ENCODE measurements at places on chromosomes 3 and 15.

DNA sequence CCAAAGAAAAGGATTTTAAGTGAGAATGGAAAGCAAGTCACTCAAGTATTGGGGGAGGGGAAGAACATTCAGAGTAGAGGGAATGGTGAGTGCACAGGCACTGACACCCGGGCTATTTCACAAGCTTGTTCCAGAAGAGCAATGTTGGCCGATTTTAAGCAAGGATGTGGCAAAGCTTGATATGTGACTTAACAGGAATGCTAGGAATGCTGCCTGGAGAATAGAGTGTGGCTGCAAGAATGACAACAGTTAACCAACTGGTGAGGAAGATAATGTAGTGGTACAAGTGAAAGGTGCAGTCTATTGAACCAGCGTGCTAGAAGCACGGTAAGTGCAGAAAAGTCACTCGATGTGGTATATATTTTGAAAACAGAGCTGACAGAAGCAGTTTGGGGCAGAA, 6.2 kb upstream of the CCDC80 start:
- no peak for DNase-seq

DNA sequence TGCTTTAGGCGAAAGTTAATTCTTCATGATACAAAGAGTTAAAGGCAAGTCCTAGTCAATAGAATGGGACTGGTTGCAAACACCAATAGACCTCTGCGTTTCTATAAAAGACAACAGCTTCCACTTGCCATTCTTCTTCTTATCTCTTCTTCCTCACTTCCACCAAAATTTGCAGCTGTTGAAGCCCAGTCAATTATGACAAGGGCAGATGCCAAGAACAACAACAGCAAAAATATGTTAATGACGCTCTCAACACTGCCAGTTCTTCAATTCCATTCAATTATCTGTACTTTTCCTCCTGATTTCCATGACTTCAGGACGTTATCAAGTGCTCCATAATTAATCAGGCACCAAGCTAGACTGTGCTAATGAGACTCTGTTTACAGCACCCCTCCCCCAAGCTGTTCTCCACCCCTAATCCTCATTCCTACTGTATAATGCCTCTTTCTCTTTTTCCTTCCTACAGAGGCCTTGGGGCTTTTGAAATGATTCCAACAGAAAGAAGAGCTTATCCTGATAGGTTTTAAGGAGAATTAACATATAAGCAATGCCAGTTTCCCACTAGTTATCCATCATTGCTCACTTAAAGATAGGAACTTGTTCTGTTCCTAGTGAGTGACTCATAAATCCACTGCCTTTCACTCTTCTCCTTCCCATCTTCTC, 1160.5 kb downstream of the IGSF11 start:
- DNase-seq: no peak

DNA sequence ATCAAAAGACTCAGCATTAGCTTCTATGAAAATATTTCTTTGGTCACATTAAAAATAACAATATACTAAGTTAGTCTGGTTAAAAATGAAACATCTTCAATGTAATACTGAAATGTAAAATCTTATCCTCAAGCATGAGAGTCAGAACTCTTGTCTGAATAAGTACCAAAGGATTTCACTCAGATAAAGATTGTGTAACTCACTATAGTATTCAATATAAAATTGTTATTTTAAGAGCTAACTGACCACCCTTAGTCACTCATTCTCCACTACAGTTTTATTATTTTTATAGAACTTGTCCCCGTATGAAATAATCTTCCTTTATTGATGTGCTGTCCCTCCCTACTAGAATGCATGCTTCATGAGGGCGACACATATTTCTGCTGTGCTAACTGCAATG, 426.3 kb downstream of the MECOM start:
- no peak for DNase-seq

- DNase-seq: no peak
Measured at GRCh38 chr3:195892105-195893043, 16.0 kb downstream of the TNK2 start.

DNA sequence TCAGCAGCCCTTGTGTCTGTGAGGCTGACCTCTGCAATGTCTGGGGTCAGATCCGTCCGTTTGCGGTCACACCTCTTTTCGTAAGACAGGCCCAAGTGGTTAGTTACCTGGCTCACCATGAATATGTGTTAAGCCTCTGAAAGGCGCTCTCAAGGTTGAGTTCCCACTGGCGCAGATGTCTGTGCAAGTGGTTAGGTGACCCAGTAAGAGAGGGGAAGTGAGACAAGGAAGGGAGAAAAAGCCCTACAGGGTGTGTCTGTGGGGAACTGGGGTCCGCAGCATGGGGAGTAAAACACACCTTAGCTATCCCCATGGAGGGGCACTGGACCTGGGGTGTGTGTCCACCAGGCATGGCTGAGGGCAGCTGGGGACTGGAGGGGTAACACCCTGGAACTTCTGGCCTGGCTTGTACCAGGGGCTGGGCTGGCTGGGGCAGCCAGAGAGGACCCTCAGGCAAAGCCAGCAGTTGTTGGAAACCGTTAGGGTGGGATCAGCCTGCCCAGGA, 391.6 kb upstream of the PROK2 start:
- DNase-seq: no peak

GRCh38 chr15:41011055-41011815, 58.0 kb downstream of the CHAC1 start:
- DNase-seq: no peak

DNA sequence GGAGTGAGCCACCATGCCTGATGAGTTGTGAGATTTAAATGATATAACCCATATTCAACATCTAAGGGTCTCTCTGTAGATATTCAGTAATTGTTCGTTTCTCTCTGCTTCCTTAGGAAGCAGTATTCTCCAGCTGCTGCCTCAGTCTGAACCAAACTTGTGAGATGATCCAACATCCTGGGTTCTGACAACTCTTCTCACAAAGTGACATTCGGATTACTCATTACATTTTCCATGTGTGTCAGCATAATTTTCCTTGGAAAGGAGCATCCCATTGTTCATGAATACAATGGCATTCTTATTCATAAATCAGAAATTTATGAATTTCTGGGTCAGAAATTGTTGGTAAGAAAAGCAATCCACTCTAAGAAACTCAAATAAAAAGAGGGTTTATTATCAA, 15.0 kb upstream of the SEC22A start:
- no peak for DNase-seq

DNA sequence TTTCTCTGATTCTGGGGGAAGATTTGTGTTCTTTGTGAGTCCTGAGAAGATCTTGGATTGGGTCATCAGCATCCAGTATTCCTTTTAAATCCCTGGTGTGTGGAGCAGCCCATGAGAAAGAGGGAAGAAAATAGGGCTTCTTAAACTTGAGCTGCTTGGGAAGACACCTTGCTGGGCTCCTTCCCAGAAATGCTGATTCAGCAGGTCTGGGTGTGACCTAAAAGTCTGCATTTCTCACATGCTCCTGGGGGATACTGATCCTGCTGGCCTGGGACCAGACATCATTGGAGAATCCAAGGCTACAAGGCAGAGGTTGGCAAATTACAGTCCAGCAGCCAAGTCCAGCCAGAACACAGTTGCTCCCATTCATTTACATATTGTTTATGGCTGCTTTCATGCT, 54.1 kb upstream of the CMTM7 start:
- DNase-seq: no peak

DNA sequence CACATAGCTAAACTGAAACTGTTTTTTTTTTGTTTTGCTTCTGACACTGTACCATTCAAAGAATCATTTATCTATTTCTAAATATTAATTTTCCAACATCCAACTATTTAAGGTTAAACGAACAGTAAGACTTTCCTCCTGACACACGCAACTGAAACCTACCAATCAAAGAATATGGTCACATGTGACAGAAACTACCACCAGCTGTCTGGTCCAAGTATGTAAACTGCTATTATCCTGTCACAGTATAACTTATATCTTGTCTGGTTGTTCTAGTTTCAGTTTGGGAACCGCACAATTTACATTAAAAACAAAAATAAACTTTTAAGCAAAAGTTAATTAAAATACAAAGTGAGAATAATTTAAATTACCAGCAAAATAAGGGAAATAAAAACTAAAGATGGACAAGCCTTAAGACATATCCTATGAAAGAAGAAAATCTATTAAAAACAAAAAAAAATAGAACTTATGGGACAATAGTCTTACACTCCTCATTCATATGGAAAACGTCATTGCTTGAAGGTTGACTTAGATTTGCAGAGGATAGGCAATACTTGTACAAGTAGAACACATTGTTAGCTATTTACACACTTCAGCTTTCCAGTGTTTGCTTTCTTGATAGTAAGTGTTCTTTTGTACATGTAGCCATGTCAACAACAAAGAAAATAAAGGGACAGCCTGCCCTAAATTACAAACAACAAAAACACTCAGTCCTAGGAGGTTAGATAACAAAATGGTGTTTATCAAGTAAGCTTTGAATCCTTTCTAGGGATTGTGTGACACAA, 26.8 kb upstream of the CHRM5 start:
- DNase-seq: no peak

- DNase-seq: no peak
Measured at GRCh38 chr3:183318877-183319276, 65.8 kb downstream of the B3GNT5 start.

DNA sequence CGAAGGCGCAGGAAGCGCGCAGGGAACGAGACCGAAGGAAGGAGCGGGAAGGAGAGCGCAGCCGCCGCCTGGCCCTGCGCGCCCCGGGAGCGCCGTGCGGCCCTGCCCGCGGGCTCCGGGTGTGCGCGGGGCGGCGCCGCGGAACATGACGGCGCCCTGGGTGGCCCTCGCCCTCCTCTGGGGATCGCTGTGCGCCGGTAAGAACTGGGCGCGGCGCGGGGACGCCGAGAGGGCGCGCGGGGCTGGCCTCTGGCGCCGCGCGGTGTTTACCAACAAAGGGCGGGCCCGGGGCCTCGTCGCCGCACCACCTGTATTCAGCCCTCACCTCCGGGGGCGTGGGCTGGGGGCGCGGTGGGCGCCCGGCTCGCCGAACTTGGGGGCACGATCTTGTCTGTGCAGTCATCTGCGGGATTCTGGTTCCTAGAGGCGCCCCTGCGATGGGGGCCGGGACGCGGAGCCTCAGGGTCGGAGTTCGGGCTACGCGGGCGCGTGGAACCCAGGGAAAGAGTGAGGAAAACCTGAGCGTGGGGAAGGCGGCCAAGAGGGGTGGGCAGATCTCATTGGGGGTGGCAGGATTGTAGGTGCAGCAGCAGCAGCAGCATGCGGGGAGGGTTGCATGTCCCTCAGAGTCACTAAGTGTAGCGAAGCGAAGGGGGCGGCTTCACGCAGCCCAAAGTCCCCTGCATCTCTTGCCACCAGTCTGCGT, 641 bp downstream of the ACVR2B start:
- peak; percentile 59 for DNase-seq

GRCh38 chr3:86658876-86659275, 332.1 kb downstream of the VGLL3 start:
- DNase-seq: no peak

GRCh38 chr3:15427182-15427880, at the start of the genes EAF1 and METTL6:
Gene EAF1 (plus strand): TSS chr3:15427598. CDS start chr3:15427780, 182 bp downstream.
Gene METTL6 (minus strand): TSS chr3:15427544. CDS start chr3:15426511, 1,033 bp downstream.
- peak; percentile 92 for DNase-seq

DNA sequence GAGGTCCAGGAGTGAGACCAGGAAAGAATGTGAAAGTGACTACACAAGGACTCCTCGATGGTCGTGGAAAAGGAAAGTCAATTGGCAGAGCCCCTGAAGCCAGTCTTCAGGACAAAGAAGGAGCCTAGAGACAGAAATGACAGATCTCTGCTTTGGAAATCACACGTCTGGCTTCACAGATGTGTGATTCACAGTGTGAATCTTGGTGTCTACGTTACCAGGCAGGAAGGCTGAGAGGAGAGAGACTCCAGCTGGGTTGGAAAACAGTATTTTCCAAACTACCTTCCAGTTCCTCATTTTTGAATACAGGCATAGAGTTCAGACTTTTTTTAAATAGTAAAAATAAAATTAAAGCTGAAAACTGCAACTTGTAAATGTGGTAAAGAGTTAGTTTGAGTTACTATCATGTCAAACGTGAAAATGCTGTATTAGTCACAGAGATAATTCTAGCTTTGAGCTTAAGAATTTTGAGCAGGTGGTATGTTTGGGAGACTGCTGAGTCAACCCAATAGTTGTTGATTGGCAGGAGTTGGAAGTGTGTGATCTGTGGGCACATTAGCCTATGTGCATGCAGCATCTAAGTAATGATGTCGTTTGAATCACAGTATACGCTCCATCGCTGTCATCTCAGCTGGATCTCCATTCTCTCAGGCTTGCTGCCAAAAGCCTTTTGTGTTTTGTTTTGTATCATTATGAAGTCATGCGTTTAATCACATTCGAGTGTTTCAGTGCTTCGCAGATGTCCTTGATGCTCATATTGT, 6.0 kb downstream of the CCR2 start:
- DNase-seq: no peak
